ENCODE measurements at places on chromosomes 1 and 21. TPM values are rescaled to one million over a fixed set of nuclear protein-coding genes. Genes with fewer than 3 reads are reported as not detected.

ARHGEF16 gene
- total RNA-seq = not detected

PDC gene
- not detected for total RNA-seq

GON4L gene
- total RNA-seq = 63.7 TPM

HSD3B1 gene
- not detected for total RNA-seq

LHX8 gene
- total RNA-seq = not detected

CDK11B gene
- 41.0 TPM for total RNA-seq

ESPN gene
- 0.89 TPM for total RNA-seq

WNT2B gene
- total RNA-seq = 0.16 TPM

Data from activated naive CD4-positive, alpha-beta T cell treated with anti-CD3 and anti-CD28 coated beads, Interleukin-2, amount 50 U/mL, for 72 hours (primary cell).